GM13977 (cell line): ENCODE measurements at places on chromosomes 3 and 15.
A peak's percentile ranks its signal among the peaks of the same experiment; 100 is the strongest.

- no peak for DNase-seq
Observed at GRCh38 chr15:29132735-29133181, 136.9 kb downstream of the NSMCE3 start.

- DNase-seq = no peak
Observed at GRCh38 chr3:188326968-188327367, 173.0 kb downstream of the LPP start.

GRCh38 chr3:149479621-149480325 is 5.3 kb downstream of the TM4SF4 start:
- DNase-seq = no peak

DNA sequence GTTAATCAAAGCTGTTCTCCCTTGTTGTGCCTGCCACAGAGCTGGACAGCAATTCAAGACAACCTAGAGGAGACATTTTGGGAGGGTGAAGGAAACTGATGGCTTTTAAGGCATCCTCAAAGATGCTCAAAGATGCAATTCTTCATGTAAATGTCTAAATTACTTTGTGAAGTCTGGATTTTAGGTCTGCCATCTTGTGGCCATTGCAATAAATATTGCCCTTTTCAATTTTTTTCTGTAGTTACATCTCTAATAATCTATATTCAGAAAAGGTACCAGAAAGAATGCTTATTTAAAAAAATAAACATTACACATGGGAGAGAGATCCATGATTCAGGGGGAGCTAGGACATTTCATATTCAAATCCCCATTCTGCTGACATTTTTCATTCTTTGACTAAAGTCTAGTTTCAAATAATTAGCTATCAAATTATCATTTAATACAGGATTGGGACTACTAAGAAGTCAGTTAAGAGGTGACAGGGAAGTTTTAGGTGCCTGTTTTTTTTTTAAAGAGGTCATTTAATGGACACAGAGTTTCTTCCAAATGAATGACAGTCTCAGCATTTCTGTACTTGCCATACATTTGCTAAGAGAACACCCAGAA is 259.8 kb upstream of the WNT5A start:
- DNase-seq = peak; percentile 10

DNA sequence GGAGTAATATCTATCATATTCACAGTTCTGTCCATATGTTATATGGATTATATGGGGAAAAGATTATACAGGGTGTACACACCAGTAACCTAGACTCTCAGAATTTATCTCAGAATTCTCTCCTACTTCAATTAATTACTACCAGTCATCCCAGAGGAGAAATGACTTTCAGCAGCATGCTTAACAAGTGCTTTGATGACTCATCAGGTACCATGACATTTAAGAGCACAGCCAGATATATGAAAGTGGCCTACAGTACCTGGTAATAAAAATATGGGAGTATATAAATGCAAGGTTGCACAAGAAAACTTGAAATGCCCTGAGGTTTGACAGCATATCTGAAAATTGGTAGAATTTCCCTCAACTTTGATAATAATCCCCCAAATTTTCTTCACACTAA is 1273.0 kb downstream of the OTOL1 start:
- DNase-seq = no peak

DNA sequence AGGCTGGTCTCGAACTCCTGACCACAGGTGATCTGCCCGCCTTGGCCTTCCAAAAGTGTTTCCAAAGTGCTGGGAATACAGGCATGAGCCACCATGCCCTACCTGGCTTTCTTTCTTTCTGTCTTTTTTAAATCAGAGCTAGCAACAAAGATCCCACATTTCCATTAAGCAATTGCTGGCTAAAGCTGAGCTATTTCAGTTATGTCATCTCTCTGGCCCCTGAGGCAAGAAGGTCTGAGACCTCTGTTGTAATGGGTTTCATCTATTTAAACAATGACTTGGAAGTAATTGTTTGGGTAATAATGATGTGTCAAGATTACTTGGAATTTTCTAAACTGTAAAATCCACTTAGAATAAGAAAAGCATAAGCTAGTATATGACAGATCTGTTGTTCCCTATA is 30.2 kb upstream of the CRBN start:
- no peak for DNase-seq

DNA sequence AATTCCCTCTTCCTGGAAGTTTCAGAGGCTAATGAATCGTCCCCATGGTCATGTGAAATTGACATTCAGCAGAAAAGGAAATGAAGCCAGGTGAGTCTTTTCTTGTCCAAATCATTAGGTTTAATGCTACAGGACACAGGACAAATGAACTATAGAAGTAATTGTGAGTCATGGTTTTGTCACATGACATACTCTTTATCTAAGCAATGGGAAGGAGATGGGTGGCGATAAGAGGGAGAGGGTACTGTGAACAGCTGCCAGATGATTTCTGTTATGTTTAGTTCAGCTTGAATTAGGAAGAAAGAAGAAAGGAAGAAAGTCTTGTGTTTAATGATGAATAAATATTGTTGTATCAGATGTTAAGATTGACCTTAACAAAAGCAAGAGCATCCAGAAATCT is 515.4 kb upstream of the ZNF717 start:
- DNase-seq = no peak

- no peak for DNase-seq
Observed at GRCh38 chr3:65843732-65844131, 195.0 kb downstream of the MAGI1 start.

- DNase-seq = no peak
Observed at GRCh38 chr15:77974098-77974414, 103.5 kb downstream of the TBC1D2B start.

GRCh38 chr3:104069114-104069513 is 1297.6 kb upstream of the ALCAM start:
- no peak for DNase-seq

DNA sequence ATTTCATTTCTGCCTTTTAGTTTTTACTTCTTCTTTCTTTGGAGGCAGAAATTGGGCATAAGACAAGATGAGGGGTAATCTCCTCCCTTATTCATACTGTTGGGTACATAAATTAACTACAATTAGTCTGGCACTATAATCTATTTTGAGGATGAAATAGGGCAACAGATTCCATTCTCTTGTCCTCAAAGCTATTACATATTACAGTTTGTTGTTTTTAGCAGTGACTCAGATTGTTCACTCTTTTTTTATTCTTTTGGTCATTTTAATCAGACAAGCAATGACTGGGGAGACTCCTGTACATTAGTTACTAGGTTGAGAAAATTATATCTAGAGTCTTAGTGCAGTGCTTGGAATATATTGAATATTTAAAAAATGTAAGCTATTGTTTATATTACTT is 556.0 kb downstream of the OTOL1 start:
- no peak for DNase-seq

DNA sequence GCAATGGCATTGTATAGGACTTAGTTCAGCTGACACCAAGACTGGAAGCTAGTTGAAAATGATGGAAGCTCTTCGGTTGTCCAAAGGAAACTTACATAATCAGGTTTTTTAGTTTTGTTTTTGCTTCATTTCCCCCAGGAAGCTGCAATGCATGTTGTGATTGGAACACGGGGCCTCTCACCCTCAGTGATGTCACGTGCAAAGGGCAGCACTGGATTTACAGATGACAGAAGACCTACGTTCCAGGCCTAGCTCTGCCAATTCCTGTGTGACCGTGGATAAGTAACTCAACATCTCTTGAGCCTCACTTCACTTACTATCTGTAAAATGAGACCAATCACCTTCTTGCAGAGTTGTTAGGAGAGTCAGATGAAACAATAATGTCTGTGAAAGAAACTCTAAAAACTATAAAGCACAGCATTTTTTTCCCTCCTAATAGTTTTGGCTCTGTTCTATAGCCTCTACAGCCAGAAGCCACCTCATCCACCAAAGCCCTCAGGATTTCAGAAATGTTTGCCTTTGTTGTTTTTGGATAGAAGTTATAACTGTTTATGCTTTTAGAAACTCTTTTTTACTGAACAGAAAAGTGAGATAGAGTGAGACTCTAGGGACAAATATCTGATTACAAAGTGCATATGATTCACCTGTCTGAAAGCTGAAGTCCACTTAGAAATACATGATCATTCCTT is 4.6 kb downstream of the RBSN start:
- DNase-seq = no peak

GRCh38 chr3:31952205-31952604 is 28.9 kb downstream of the OSBPL10 start:
- DNase-seq = no peak

- peak; percentile 54 for DNase-seq
Observed at GRCh38 chr15:56052395-56053045, 59.1 kb upstream of the NEDD4 start.

DNA sequence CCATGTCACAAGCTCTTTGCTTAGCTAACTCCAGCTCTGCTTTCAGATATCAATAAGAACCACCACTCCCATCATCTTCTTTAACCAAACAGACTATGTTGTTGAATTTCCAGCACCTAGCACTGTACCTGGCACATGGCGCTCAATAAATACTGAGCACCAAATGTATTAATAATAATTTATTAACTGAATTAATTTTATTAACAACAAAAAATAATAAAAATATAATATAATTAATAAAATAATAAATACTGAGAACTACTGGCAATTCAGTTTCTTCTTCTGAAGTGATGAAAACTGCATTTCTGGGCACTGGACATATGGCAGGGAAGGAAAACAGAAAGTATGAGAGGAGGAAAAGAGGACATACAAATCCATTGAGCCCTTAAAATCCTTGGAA is 263.9 kb downstream of the ZMAT3 start:
- no peak for DNase-seq

DNA sequence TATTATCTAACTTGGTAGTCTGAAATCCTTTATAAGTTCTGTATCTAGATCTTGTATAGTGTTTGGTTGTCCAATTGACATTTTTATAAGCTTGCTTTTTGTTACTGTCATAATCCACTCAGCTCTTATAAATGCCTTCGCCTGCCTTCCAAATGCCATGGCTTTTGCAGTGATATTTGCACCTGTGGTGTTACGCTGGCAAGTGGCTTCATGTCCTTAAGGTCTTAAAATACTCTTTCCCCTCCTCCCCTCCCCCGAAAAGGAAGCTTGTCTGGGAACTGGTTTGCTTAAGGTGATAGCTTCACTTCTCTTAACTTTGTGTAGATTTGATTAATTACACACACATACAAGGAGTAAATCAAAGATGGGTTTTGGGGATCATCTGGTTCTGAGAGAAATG is 62.0 kb downstream of the ABHD2 start:
- DNase-seq = no peak

GRCh38 chr3:192772240-192772894 is 45.0 kb upstream of the FGF12 start:
- DNase-seq = no peak

DNA sequence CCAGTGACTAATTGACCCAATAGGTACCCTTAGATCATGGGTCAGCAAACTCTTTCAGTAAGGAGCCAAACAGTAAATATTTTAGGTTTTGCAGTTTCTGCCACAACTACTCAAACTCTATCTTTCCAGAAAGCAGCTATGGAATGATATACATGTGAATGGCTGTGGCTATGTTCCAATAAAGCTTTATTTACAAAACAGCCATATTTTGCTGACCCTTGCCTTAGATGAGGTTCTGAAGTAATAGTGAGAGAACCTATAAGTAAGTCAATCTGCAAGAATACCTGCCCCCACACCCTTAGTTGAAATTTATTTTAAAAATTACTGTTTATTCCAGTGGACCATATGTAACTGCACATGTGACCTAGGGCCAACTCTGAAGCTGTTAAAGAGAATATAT is 134.0 kb downstream of the CMSS1 start:
- DNase-seq = no peak

DNA sequence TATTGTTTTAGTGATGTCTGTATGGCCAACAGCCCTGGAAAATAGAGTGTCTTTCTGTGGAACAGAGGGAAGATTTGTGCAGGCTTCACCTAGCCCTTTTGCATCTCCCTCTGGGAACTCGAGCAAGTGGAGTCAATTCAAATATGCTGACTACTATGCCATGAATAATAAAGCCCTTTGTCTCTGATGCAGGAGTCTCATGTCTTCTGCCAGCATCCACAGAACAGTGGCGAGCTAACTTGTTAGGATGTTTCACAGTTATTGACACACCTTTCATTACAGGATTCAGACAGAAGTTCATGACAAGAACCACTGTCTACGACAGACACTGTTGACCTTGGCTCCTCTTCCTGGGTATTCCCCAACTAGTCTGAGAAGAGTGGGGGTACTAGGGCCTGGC is 15.6 kb upstream of the CCDC54 start:
- DNase-seq = no peak

- DNase-seq = no peak
Observed at GRCh38 chr3:193134856-193135255, 106.2 kb upstream of the PLAAT1 start.

DNA sequence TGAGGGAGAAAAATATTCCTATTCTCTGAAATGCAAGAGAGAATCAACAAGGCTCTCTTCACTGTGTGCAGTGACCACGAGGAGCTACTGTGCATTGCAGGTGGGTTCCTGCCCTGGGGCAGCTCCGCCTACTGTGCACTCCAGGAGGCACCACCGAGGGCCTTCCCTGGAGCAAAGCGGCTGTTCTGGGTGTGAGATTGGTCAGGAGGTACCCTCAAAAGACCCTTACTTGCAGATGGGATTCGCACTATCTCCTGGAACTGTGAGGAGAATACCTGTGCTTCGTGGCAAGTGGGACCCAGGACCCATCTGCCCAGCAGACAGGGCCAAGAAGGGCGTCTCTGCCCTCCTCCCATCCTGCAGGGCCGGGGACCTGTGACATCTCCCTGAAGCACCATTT is 68.9 kb downstream of the CYFIP1 start:
- no peak for DNase-seq

DNA sequence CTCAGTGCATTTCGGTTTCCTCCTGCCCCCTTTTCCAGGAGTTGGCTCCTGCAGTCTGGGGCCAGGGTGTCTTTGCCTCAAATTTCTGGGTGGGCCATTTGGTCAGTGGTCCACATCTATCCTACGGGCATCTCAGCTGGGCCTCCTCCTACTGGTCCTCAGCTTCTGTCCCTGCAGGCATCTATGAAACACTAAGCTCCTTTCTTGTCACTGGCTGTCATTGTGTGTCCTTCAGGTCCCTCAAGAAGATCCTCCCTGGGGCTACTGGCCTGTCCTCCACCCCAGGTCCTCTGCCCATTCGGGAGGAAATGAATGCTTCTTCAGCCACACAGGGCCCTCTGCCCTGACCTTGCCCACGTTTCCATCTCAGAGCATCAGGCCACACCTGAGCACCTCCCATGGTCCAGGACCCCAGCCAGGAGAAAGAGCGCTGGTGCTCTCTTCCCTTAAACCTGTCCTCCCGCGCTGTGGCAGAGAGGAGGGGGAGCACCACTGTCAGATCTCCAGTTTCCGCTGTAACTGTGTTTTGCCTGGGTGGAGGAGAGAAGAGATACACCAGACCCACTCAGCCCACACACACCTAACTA is 1.8 kb downstream of the PRR23E start:
- no peak for DNase-seq

GRCh38 chr3:11768604-11769003 is 78.1 kb downstream of the TAMM41 start:
- no peak for DNase-seq

GRCh38 chr3:61776390-61776789 is 215.0 kb downstream of the PTPRG start:
- DNase-seq = no peak
